ENCODE measurements at places on chromosomes 7 and 10.

DNA sequence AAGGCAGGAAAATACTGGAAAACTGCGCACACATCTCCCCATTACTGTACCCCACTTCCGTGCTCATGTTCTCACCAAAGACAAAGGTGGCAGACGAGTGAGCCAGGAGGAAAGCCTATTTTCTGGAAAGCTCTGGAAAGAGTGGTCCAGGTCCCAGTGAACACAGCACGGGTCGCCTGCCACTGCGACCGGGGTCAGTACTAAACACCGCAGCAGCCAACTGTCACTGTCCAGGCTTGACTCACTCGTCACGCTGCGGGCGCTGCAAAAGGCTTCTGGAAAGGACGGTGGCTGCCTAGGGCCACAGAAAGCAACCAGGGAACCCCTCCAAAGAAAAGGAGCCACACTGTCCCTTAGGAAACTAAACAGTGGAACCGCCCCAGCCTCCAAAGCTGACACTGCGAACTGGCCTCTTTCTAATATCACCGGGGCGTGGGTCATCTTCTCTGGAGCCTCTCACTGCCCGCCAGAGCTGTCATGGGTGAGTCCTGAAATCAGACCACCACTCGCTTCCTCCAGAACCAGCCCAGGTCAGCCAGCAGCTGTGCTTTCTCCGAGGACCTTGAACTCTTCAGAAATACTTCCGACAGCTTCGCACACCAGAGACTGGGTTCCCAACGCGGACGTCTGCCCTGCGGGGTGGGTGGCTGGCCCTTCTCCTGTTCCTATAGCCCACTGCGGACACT is 4.0 kb downstream of the RADIL start:
- no peak for ATAC-seq

- ATAC-seq, result peak; percentile 90
Observed at GRCh38 chr7:139588632-139589031, 65.1 kb downstream of the CLEC2L start.

- ATAC-seq, result peak; percentile 78
Observed at GRCh38 chr10:26627324-26627723, 70.2 kb upstream of the PDSS1 start.

DNA sequence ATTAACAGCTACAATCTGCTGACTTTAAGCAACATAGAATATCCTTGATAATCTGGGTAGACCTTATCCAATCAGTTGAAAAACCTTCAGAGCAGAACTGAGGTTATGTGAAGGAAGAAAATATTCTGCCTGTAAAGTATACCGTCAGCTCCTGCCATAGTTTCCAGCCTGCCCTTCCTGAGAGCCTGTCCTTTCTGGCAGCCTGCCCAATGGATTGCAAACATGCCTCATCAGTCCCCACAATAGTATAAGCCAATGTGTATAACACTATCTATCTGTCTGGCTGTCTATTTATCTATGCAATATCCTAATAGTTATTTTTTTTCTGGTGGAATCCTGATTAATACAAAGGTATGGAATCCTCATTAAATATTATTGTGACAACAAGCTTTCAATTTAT is 489.2 kb upstream of the KCND2 start:
- no peak for ATAC-seq

DNA sequence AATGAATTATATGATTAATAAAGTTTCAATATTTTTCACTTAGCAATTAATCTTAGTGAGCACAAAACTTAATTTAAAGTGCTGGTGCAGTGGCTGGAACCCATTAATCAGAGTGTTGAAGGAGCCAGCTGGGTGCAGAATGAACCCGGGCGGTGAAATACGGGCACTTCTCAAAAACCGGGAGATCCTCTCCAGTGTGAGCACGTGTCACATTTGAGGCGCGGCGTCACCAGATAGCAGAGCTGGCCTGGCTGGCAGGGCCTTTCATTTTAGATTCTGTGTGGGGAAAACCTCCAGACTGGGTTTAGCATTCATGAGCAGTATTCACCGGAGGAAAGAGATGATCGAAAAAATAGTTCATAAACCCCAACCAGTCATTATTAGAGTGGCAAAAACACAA is 34.5 kb upstream of the CTBP2 start:
- no peak for ATAC-seq
